ENCODE measurements at places on chromosomes 1 and 21. TPM values are rescaled to one million over a fixed set of nuclear protein-coding genes. Genes with fewer than 3 reads are reported as not detected.

DNA sequence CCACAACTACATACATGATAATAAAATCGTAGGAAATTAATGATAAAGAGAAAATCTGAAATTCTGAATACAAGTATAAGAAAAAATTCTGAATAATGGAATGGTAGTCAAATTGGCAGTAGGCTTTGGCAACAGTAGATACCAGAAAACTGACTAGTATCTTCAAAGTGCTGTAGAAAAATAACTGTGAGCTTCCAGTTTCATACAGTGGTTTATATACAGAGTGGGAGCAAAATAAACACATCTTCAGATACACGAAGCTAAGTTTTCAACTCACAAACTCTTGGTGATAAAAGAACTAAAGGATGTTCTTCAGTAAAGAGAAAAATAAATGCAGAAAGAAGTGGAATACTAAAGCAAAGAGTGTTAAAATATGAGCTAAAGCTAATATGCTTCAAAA is 173.4 kb downstream of the PPP1R12B start:
- DNase-seq = no peak

- no peak for DNase-seq
Measured at GRCh38 chr1:36055706-36056105, 28.2 kb upstream of the TEKT2 start.

DNA sequence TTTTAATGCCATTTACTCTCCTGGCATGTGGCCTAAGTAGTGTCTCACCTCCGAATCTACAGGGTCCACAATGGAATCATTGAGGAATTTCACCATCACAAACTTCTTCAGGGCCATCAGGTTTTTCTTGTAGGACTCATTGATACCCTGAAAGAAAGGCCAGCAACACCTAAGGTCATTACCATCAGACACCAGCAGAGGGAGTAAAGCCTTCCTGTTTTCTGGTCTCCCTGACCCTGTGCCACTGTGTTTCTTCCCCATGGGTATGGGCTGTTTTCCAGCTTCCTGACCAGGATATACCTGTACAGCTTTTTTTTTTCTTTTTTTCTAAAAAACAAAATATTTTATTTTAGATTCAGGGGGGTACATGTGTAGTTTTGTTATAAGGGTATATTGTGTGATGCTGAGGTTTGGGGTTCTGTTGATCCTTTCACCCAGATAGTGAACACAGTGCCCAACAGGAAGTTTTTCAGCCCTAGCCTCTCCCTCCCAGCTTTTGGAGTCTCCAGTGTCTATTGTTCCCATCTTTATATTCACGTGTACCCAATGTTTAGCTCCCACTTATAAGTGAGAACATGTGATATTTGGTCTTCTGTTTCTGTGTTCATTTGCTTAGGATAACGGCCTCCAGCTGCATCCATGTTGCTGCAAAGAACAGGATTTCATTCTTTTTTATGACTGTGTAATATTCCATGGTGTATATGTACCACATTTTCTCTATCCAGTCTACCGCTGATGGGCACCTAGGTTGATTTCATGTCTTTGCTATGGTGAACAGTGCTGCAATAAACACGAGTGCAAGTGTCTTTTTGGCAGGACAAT is 18.3 kb downstream of the PPT1 start:
- DNase-seq = peak; percentile 74

DNA sequence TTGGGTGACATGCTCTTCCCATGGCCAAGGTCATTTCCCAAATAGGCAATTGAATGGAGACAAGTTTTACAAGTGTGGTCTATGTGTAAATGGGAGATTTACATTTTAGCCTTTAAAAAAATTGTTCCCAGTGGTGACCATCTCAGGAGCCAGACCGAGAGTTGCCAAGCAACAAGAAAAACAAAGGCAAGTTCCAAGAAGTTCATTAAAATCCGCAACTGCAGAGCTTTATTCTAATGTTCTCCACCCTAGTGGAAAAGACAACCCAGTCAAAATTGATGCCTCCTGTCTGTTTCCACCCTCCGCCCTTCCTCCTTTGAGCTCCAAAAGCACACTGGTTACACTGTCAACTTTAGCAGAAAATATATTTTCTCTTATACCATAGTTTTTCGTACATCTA is 33.2 kb upstream of the CD55 start:
- no peak for DNase-seq

DNA sequence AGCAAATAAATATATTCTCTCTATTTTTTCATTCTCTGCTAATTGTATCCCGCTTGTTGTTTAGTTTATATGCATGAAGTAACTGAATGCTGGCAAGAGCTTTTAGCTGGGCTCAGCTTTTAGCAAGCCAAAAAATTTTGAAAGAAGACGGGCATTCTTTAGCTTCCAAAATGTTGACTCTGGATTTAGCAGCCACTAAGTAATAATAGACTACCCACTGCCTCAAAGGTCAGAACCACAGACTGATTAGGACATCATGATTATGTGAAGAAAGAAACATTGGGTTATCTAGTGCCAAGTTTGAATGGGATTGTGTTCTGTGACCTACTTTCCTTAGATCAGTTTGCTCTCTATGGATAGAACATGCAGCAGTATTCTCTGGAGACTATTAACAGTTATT is 80.3 kb upstream of the DPH5 start:
- DNase-seq = no peak

GRCh38 chr1:195965036-195965435 is 643.2 kb downstream of the KCNT2 start:
- no peak for DNase-seq

GRCh38 chr1:185291652-185292051 is 25.4 kb downstream of the IVNS1ABP start:
- no peak for DNase-seq

GRCh38 chr1:29973406-29973805 is 737.1 kb downstream of the PTPRU start:
- DNase-seq = no peak

GRCh38 chr1:6459850-6460265 is 6.1 kb downstream of the TNFRSF25 start:
- DNase-seq = peak; percentile 64

GRCh38 chr1:25771221-25772114 is 28.5 kb upstream of the SELENON start:
- peak; percentile 96 for DNase-seq

GRCh38 chr21:15442743-15443469 is 286.9 kb upstream of the USP25 start:
- no peak for DNase-seq

DNA sequence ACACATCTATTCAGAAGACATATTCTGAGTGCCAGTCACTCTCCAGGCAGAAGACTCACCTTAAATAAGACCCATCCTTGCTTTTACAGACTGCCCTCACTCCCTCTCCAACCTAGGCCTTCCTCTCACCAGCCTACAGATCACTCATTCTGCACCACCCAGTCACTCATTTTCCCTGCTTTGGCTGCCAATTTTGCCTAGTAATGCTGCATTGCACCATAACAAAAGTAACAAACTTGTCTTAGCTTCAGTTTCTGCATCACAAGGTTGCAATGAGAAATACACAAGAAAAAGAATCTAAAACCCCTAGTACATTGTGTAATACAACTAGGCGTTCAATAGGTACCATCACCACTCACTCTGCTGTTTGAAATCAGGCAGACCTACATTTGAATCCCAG is 292.4 kb downstream of the PLPP3 start:
- DNase-seq = no peak

GRCh38 chr1:45911634-45912033 is 108.2 kb downstream of the MAST2 start:
- no peak for DNase-seq

- peak; percentile 57 for DNase-seq
Measured at GRCh38 chr1:219927956-219928790, at the start of gene SLC30A10. Gene SLC30A10, minus strand, starts transcription at chr1:219928557. Its CDS starts 117 bp downstream, at chr1:219928440.

DNA sequence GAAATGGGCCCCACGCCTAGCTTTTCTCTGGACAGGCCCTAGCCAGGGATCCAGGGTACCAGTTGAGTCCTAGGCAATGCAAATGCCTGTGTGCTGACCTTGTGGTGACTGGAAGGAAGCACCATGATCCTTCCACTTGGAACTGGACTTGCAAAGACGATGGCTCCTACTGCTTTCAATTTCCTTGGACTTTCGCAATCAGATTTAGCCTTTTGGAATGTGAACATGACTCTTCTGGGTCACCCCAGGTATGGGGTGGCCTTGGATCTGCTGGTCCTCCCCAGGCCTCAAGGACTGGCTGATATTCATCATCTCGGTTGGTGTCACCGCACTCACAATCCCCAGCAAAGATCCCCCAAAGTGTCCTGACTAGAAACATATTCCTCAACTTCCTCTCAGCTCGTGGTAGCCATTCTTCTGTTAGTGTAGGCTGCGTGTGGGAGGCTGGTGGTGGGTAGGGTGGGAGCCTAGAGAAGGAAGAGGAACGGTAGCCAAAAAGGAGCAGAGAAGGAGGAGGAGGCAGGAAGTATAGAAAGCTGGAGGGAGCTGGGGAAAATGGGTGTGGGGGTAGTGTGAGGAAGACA is 130.5 kb downstream of the PPIAL4G start:
- no peak for DNase-seq

DNA sequence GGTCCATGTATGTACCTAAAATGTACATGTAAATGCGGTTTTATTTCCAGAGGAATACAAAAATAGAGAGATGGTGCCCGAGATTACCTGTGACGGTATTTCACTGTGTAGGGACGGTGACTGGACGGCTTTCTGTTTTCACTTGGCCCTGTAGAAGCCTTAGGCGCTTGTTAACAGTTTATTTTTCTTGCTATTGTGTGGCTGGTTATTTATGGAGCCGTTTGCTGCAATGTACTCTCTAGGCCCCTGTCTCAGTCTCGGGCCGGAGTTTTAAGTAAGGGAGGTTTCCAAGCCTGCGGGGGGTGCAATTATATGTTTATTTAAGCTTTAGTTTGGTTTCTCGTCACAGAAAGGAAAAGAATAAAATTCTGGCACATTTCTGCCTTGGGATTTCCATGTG is 413 bp downstream of the EFCAB7 start:
- no peak for DNase-seq

DNA sequence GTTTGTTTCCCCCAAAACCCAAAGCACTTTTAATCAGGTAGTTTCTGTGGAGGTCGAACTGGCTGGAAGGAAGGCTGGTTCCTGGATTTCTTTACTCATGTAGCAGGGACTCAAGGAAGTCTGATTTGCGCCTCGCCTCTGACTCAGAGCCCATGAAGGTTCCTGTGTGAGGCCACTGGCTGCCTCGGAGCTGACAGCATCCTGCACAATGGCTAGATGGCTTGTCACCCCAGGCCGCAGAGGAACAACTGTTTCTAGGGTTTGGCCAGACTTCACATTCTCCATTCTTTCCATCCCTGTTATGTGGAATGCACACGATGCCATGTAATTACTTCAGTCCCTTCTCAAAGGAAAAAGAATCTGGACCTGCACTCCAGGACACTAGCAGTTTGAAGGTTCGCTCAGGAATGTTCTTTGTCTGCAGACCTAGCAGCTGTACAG is 39.1 kb upstream of the PRSS38 start:
- DNase-seq = no peak

DNA sequence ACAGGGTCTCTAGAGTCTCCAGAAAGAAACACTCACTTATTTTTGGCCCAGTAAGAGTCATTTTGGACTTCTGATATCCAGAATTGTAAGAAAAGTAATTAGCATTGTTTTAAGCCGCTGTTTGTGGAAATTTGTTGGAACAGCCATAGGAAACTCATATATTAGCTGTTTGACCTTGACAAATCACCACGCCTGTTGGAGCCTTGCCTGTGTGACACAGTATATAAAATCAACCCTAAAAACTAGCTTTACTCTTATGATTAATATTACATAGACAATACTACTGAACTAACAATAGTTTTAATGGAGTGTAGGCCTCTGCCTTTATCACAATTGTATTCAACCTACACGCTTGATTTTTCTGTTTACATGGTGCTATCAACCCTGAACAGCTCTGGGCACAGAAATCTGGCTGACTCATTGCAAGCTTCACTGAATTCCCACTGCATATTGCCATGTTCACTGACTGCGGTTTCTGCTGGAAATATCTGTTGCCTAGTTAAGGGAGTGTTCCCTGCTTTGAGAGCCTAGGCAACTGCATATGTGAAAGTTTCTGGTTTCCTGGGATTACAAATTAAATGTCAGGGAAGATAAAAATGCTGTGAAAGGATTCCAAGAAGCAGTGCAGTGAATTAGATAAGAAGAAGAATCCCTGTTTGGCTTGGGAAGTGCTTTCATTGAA is 419.5 kb upstream of the DEPDC1 start:
- DNase-seq = peak; percentile 84

GRCh38 chr1:1780598-1781525 is 2.6 kb upstream of the NADK start:
- peak; percentile 61 for DNase-seq

NHLH1 gene
- total RNA-seq = 0.09 TPM

PODN gene
- 8.1 TPM for total RNA-seq

DAB1 gene
- 2.3 TPM for total RNA-seq

ACADM gene
- 52.1 TPM for total RNA-seq

Data from kidney (tissue), 22 donors.